ENCODE measurements at places on chromosomes 2 and 18.

GRCh38 chr2:238097988-238098871 lies 1.9 kb upstream of the ESPNL start:
- DNase-seq = peak; percentile 45

DNA sequence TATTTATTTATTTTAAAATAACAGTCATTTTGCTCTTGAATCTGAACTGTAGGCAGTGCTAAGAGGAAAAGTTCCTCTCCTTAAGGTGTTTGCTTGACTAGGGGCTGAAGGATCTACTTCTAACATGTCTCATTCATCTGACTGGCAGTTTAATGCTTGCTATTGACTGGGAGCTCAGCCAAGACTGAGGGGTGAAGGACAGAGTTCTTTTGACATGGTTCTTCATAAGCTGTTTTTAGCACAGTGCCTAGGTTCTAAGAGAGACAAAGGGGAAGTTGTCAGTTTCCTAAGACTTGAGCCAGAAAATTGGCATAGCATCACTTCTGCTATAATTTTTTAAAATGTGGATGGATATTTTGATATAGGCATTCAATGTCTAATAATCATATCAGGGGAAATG lies 73.0 kb downstream of the COMMD1 start:
- peak; percentile 40 for DNase-seq

DNA sequence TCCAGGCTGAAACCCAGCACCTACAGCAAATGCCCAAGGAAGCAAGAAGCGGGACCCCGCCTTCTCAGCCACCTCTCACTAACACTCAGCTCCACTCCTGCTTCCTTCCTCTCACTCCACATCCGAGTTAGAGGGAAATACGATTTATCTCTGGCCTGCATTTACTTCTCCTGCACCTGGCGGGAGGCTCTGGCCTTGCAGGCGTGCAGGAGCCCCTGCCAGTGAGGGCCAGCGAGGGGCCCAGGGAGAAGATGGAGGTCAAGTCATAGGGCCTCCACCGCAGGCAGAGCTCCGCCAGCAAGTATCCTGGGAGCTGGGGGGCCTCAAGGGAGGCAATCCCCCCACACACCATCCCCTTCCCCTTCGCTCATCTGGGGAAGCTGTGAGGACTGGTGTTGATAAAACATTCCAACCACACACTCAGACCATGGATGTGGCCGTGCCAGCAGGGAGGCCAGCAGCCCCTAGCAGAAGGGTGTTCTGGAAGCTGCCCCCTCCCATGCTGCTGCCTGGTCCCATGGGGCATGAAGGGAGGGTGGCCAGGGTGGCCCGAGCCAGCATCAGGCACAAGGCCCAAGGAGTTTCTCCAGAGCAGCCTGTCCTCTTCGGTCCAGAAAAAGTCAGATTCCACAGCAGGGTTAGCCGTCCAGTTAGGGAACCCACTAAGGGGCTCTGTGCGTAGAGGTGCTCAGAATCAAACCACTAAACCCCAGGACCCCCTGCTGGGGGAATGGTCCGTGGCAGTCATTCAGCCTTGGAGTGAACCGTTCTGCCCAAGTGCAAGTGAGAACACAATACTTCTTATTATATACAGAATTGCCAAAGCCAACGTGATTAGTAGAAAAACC lies 91.2 kb downstream of the HDAC4 start:
- DNase-seq = no peak

DNA sequence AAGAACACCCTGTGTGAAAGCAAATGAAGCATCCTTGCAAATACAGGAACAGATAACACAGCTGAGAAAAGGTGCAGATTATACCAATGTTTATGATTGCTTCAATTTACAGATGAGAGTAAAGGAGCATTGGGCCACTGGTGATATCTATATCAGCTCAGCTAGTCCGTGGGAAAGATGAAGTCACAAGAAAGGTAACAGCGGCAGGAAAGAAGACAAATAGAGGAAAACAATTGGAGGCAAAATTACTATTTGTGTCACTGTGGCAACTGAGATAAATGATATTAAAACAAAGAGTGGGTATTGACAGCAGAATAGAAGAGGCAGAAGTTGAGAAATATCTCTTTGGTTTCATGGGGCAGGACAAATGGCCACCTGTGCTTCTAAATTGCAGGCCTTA lies 121.2 kb upstream of the CAVIN2 start:
- no peak for DNase-seq

- peak; percentile 25 for DNase-seq
Measured at GRCh38 chr18:9612215-9612830, 2.0 kb downstream of the PPP4R1 start.

DNA sequence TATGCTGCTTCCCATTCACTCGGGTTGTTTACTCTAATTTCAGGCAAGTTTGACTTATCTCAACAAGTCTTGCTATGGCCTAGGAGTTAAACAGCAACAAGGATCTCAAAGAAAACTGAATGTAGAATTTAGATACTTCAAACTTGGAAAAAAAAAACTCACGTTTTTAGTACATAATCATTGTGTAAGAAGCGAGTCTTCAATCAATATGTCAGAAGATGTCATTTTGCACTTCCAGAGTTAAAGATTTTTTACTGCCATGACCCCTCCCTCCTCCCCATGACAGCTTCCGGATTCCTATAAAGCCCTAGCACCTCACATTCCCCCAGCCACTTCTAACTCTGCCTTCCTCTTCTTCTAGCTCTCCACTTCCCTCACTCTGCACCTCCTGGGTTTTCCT lies 133.4 kb downstream of the SS18 start:
- DNase-seq = no peak

DNA sequence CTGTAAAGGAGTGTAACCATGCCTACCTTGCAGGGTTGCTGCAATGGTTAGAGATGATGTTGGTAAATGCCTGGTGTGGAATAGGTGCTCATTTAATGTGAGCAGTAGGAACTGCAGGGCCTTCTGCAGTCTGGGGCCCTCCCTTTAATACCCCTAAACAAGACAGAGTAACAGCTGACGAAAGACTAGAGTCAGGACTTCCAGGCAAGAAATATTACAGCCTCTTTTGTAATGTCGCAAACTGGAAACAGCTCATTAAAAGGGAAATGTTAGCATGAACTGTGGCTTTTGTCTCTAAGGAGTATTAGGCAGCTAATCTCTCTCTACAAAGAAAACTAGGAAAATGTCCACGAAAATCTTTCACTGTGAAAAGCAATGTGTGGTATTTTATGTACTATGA lies 26.0 kb downstream of the MARCO start:
- DNase-seq = no peak

DNA sequence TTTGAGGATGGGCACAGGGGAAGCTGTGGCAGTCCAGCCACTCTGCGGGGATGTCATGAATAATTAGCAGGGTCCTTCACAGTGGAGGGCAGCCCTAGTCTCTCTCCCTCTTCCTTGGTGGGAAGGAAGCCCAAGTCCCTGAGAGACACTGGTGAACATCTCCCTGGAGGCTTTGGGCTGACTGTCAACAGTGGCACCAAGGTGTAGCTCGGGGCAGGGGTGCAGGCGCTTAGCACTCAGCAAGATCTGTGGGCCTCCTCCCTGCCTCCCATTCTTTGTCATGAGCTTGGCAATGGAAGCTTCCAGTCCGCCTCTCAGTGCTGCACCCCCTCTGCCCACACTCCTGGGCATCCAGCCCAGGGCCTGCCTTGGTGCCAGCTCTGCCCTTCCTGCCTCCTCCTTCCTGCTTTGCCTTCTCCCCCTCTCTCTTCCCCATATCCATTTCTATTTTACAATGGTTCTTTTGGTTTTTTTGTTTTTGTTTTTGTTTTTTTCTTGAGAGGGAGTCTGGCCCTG lies 59.4 kb downstream of the STEAP3 start:
- peak; percentile 30 for DNase-seq

GRCh38 chr2:128791985-128792320 lies 473.3 kb upstream of the HS6ST1 start:
- DNase-seq = no peak

DNA sequence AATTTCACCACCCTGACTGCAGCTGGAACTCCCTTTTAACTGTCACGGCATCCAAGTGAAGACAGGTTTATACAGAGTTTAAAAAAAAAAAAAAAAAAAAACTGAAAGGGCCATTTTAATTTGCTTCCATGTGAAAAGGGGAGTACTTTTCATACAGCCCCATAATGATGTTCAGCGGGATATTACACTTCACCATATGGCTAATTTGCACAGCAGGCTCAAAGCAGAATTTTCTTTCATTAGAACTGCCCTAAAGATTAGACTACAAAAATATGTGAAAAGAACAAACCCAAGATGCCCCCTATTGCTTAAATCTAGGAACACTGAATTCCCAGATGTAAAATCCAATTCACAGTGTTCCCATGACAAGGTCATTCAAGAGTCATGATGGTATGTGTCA lies 301.8 kb downstream of the EXOC6B start:
- no peak for DNase-seq

- DNase-seq = no peak
Measured at GRCh38 chr2:185374878-185375277, 363.7 kb upstream of the FSIP2 start.

DNA sequence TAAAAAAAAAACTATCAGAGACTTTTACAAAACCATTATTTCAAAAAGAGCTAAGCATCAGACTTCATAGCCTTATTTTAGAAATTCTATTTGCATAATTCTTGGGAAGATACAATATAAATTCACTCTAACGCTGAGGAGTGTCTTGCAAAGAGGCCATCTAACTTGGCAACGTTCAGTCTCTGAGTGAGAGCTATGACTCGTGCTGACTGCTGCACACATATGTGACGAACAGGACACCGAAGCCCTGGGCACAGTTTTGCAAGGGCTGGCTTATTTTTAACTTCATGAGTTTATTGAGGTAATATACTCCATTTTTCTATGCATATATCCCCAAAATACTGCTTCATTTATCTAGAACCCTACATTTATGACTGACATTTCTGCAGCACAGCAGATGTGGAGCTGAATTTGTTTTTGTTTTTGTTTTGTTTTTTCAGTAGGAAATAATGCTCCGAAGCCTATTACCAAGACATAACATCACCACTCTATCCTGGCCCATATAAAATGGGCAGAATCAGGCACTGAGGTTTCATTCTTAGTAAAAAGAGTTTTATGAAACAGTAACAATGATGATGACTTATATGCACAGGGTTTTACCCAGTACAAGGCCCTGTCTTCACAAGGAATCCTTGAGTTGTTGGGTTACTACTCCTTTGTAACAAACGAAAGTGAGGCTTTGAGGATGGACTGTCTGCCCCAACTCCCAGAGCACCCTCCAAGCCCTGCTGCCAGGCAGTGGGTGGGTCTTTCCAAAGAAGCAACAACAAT lies 68.3 kb downstream of the CRACDL start:
- DNase-seq = no peak

GRCh38 chr18:12455496-12455895 lies 47.8 kb downstream of the PRELID3A start:
- DNase-seq = no peak

DNA sequence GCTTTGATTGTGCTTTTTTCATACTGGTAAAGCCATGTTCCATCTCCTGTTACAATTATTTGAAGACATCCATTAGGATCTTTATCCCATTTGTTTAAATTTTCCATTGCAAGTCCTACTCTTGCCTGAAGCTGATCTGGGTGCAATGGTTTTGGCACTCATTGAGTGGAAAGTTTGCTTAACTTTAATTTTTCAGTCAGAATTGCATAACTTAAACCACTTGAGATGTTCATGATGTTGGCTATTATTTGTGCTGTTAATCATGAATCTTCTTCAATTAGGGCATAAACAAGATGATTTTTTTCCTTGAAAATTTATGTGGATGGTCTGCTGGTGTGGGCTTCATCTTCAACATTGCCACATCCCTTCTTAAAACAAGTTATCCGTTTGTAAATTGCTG lies 180.1 kb downstream of the ST6GAL2 start:
- no peak for DNase-seq

- no peak for DNase-seq
Measured at GRCh38 chr2:229873123-229873581, 48.7 kb downstream of the TRIP12 start.

DNA sequence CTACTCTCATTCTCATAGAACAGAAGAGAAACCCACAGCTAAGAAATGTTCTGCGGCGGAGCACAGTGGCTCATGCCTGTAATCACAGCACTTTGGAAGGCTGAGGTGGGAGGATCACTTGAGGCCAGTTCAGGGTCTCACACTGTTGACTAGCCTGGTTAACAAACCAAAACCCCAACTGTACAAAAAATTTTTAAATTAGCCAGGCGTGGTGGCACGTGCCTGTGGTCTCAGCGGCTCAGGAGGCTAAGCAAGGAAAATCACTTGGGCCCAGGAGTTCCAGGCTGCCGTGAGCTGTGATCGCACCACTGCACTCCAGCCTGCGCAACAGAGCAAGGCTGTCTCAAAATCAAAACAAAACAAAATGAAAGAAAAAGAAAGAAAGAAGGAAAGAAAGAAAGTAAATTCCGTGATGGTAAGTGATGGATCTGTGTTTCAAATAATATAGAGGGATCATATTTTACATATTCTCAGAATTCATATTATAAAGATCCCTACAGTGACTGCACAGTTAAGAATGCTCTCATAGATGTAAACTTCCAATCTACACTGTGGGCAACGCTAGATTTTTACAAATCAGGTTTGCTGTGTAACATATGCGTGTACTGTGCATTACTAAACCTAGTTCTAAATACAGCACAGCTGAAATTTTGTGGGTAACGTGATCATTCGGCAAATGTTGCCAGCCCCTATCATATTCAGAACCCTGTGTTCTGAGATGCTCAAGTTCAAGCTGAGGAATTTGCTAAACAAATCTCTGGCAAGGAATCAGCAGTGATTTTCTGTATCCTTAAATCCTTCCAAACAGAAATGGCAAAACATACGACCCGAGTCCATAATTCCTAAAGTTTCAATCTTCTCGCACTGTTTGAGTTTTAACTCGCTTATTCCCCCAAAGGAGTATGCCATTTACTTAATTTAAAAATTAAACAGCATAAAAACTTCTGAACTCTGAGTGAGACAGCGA lies 1.2 kb upstream of the RAB12 start:
- DNase-seq = no peak

GRCh38 chr2:176098366-176099158 lies 1.0 kb upstream of the HOXD12 start:
- no peak for DNase-seq

DNA sequence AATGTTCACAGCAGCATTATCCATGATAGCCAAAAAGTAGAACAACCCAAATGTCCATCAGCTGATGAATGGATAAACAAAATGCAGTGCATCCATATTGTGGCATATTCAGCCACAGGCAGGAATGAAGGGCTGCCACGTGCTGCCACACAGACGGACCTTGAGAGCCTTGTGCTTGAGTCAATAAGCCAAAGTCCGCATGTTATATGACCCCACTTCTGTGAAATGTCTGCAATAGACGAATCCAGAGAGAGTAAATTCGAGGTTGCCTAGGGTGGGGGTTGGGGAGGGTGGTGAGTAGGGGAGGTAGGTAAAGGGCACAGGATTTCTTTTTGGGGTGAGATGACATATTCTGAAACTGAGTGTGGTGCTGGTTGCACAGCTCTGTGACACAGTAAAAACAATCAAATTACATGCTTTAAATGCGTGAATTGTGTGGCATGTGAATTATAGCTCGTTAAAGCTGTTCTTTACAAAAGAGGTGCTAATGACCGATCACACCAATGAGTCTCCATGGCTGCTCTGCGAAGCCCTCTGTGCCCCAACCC lies 38.9 kb upstream of the LDLRAD4 start:
- no peak for DNase-seq

DNA sequence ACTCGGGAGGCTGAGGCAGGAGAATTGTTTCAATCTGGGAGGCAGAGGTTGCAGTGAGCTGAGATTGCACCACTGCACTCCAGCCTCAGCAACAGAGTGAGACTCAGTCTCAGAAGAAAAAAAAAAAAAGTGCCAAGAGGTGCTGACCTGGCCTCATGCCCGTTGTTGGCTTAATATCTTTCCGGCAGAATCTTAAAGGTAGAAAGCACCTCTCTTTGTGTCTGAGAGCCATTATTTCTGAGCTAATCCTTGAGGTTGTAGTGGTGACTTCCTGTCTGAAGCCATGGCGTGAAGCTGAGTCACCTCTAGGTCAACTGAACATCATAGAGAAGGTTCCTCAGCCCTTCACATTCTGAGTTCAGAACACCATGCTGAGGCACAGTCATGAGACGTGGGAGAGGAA lies 60.4 kb downstream of the WDSUB1 start:
- DNase-seq = peak; percentile 75

Measured in NCI-H2029 treated with DMSO at 0.1 percent for 48 hours (cell line).